ENCODE measurements at places on chromosomes 2 and 18.

- no peak for DNase-seq
Measured at GRCh38 chr2:49861821-49862220, 707.5 kb upstream of the FSHR start.

GRCh38 chr18:66150650-66151049 lies 399.8 kb downstream of the CDH7 start:
- DNase-seq: no peak

DNA sequence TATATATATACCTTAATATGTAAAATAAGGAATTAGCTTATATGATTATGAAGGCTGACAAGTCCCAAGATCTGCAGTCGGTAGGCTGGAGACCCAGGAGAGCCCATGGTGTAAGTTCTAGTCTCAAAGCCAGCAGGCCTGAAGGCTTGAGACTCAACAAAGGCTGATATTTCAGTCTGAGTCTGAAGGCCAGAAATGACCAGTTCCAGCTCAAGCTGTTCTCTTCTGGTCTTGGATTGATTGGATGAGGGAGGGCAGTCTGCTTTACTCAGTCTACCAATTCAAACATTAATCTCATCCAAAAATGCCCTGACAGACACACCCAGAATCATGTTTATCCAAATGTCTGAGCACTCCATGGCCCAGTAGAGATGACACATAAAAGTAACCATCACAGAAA lies 22.0 kb downstream of the HNMT start:
- no peak for DNase-seq

GRCh38 chr2:48845684-48846083 lies 90.2 kb upstream of the LHCGR start:
- no peak for DNase-seq

DNA sequence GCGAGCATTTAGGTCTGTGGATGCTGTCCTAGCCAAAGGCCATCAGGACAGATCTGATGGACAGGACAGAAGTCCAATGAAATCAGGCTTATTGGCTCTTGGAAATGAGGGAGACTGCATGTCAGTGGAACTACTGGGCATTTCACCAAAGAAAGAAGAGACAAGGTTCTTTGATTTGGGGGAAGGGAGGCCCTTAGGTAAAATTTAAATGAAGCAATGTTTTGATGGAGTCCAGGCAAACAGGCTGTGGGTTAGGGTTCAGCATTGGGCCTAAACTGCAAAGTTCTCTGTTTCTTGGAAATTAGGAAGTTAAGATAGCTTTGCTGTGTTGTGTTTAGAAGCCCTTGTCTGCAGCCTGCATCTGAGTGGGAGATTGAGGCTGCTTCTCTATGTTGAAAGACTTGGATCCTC lies 31.6 kb upstream of the RNF149 start:
- no peak for DNase-seq

- DNase-seq: no peak
Measured at GRCh38 chr2:105862843-105863242, 118.1 kb downstream of the NCK2 start.

- DNase-seq: no peak
Measured at GRCh38 chr2:232459419-232460035, 3.6 kb downstream of the ALPI start.

- DNase-seq: no peak
Measured at GRCh38 chr2:239283961-239284795, 116.6 kb downstream of the HDAC4 start.

DNA sequence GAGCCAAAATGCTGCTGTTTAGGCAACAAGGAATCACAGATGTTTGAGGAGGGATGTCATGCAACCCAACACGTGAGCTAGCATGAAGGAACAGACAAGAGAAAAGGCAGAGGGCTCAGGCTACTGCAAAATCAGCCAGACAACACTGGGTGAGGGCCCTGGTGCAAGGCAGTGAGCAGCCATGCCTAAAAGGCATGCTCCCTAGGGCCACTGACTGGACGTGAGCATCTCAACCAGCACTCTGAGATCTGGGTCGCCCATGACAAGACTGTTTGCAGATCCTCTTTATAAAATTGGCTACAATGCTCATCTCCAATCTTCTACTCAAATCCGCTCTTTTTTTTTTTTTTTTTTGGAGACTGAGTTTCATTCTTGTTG lies 49.1 kb downstream of the KIAA2012 start:
- no peak for DNase-seq

DNA sequence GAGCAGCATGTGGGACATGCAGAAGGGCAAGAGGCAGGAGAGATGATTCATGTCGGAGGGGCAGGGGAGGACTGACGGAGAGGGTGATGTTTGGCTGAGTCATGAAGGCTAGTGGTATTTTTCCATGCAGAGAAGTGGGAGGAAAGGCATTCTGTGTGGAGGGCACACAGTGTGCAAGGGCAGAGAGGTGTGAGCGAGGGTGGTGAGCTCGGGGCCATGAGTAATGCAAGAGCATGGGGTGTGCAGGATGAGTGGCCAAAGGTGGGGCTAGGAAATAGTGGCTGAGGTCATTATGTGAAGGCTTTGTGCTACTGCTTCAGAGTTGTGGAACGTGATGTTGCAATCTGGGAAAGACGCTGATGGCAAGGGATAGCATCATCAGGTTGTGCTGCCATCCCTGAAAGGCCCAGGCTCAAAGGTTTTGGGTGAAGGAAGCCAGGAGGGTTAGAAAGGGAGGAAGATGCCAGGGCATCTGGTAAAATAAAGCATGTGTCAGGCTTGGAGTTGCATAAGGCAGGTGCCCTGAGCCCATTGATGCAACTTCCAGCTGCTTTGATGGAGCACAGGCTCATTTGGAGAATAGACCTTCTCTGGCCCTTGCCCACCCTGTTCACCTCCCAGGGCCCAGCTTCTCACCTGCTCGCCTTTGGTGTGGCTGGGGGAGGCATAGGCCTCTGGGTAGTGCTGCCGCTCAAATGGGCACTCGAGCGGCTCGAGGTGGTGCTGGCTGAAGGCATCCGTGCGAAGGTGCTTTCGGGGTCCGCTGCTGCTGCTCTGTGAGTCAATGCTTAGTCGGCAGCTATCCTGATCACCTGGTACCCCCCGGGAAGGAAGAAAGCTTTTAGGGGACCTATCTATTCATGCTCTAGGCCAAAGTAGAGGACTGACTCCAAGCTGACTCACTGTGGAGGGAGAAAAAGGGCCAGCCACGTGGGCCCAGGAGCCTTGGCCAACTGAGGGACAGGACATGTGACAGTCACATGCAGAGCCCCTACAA lies 37.5 kb downstream of the PAX8 start:
- peak; percentile 96 for DNase-seq

- DNase-seq: no peak
Measured at GRCh38 chr2:73981081-73982001, 3.4 kb upstream of the TET3 start.

GRCh38 chr18:70428439-70428838 lies 139.6 kb downstream of the SOCS6 start:
- DNase-seq: no peak

GRCh38 chr2:116416731-116417377 lies 1397.6 kb upstream of the DDX18 start:
- no peak for DNase-seq

DNA sequence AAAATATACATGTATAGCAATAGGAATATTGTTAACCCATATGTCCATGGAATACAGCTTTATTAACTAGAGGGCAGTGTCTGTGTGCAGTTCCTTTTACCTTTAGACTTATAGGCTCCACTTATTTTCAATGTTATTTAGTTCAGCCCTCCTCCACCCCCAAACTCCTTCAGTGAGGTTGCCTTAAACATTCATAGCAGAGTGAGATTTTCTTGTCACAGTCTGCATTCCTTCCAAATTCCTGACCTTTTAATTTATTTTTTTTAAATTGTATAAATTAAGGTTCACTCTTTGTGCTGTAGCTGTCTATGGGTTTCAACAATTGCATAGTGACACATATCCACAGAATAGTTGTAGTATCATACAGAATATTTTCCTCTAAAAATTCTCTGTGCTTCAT lies 30.9 kb downstream of the TFPI start:
- DNase-seq: no peak

DNA sequence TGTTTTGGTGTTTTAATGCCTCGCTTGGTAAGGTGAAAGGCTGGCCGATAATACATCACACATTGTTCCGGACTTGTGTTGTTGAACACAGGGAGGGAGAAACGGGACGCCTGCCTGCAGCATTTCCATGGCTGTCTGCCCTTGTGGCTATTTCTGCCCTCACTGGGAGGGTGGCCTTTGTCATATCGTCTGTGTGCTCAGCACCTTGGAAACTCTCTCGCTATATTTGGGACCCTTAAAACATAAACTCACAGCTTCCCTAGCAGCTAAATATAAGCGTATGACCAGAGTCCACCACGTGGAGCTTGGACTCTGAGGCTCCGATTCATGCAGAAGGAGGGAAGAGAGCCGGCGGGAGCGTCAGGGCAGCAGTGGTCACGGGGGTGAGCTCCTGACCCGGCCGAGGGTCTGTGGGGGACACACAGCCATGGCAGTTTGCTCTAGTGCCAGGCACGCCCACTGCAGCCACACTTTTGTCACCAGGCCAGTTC lies 111.7 kb downstream of the SH3BP4 start:
- no peak for DNase-seq

DNA sequence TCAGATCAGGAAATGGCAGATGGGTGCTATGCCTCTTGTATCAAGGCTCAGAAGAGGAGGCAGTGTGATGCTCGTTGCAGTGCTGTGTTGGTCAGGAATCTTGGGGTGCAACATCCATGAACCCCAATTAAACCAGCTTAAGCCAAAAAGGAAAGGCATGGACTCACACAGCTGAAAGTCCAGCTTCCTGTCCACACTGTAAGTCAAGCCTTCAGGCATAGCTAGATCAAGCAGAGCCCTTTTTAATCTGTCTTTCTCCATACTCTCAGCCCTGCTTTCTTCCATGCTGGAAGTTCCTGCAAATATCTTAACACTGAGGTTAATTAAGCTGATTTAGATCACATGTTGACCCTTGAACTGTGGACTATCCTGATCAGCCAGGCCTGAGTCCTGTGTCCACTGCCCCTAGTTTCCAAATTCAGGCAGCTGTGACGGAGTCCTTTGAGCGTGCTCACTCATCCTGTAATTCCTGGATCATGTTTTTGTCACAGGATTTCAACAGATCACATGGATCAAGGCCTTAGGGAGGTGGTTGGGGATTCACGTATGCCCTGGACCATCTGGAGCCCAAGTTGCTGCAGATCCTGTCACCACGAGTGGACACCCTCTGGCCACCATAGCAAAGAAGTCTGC lies 4.5 kb upstream of the C2orf74 start:
- DNase-seq: no peak

- DNase-seq: no peak
Measured at GRCh38 chr2:110772383-110772755, 40.0 kb downstream of the ACOXL start.

GRCh38 chr18:2508155-2508554 lies 63.1 kb downstream of the METTL4 start:
- no peak for DNase-seq

DNA sequence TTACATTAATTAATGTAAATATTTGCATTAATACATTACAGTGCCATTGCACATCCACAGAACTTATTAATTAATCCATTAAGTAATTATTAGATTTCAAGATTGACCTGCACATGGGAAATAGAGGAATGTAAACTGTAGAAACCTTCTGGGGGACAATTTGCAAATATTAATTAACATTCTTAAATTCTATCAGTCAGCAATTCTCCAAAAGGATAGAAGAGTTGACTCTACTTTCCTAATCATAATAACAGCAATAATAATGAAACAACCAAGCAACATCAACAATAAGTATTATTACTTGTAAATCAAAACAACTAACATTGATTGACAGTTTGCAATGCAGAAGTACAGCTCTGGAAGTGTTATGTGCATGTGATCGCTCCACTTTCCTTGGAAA lies 281.6 kb upstream of the CRIM1 start:
- DNase-seq: no peak

- no peak for DNase-seq
Measured at GRCh38 chr2:238875101-238875470, 27.2 kb downstream of the TWIST2 start.

DNA sequence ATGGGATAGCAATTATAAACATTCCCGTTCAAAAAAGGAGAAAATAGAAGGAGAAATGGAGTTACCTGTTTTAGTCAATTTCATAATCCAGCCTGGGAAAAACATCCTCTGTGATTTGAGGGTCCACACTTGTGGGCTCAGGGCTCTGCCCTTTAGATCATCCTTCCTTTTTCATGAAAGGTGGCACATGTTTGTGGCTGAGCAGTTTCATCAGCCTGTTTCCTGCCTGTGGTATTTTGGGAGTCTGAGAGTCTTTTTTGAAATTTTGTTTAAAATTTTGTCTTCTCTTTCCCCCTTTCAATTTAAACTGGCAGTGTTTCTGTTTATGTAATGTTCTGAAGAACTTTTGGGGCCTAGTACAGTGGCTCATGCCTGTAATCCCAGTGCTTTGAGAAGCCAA lies 84.0 kb downstream of the KIAA1328 start:
- no peak for DNase-seq

DNA sequence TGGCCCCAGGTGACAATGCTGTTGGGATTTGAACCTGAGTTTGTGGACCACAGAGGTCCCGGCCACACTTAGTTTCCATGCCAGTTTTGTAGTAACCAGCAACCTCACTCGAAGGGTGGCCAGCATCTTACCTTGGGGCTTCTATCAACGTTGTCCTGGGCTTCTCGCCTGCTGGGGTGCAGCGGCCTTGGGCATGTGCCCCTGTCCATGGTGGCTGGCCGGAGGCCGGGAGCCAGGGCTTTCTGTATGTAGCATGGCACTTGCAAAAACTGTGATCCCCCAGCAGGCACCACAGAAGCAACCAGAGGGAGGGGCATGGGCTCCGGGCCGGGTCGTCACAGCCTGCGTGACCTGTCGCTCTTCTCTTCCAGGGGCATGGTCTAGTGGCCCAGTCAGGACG lies 51.7 kb downstream of the ODC1 start:
- no peak for DNase-seq

GRCh38 chr2:74550231-74550630 lies 3.5 kb downstream of the LOXL3 start:
- DNase-seq: no peak

- DNase-seq: no peak
Measured at GRCh38 chr2:10992023-10992791, 80.5 kb downstream of the KCNF1 start.

DNA sequence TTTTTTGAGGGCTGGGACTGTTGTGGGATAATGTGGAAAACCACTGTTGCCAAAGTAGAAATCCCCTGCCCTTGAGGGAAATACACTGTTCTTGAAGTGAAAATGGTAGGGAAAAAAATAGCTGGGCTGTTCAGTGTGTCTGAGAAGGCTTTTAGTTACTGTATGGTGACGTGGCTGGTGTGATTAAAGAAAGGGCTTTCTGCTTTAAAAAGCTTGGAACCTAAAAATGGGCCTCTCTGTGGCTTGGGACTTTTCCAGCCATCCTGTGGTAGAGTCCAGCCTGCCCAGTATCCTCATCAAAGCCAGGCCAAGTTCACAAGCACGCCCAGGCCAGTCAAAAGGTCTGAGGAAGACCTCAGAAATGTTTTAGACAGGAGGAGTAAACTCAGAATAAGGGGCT lies 6.8 kb downstream of the MGAT5 start:
- DNase-seq: peak; percentile 53
